ACHN (cell line): ENCODE measurements at places on chromosomes 1 and 21.

DNA sequence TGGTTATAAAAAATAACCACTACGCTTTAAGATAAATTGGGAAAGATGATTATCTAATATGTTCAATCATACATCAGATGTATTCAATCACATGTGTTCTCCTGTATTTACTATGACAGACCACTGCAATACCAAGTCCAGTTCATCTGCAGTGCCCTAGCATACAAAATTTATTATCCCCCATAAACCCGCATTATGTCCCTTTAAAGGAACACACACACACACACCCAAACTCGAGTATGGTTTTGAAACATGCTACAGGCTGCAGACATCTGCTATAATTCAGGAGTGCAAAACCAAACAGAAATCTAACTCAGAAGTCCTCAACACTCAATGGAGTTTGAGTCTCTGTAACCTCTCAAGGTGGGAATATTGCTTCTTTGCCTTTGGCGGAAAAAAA, 14.9 kb downstream of the ODF2L start:
- DNase-seq: no peak

DNA sequence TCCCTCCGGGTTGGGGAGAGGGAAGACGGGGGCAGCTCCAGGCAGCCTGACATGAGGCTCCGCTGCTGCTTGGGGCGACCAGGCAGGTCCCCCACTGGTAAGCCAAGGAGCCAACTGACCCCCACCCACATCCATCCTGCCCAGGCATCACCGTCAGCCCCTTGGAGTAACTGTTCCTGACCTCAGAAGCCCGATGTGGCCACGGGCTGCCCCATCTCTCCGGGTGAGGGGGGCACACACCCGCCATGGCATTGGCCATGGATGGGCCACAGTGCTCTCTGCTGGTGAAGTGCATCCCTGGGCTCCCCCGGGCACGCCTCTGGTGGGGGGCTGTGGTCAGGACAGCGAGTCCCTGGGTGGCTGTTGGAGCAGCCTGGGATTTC, 100.0 kb downstream of the CRYAA start:
- no peak for DNase-seq

GRCh38 chr21:45670731-45671130, 27.2 kb downstream of the PCBP3 start:
- no peak for DNase-seq

GRCh38 chr1:90725657-90726424, 8.7 kb upstream of the BARHL2 start:
- DNase-seq: no peak
